ENCODE measurements at places on chromosomes 11 and 22.

DNA sequence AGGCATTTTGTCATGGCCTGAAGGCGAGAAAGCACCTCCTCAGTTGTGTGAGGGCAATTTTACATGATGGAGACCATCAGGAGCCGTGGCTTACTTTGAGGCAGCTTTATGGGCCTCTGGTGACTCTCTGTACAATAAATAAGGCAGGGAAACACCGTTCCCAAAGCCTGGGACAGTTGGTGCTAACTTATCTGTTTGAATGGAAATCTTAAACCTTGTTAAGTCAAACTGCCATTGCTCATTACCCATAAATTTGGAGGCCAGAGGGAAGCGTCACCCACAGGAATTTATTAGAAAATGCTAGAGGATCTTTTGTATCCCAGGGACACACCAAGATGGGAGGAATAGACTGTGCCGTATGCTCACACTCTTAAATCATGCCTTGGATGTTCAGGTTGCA is 1156.9 kb downstream of the BRD1 start:
- DNase-seq, result no peak

DNA sequence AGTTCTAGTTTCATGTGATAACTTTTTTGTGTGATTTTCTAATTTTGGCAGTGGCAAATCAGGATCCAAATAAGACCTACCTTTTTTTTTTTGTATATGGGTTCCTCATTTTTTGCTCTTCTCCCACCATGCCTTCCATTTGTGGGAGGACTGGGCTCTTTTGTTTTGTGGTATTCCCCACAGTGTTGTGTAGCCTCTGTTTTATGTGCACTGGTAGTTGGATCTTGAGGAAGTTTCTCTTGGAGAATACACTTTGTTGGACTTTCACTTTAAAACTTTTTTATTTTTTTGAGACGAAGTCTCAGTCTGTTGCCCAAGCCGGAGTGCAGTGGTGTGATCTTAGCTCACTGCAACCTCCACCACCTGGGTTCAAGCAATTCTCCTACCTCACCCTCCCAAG is 39.7 kb downstream of the PPP6R3 start:
- DNase-seq, result no peak

DNA sequence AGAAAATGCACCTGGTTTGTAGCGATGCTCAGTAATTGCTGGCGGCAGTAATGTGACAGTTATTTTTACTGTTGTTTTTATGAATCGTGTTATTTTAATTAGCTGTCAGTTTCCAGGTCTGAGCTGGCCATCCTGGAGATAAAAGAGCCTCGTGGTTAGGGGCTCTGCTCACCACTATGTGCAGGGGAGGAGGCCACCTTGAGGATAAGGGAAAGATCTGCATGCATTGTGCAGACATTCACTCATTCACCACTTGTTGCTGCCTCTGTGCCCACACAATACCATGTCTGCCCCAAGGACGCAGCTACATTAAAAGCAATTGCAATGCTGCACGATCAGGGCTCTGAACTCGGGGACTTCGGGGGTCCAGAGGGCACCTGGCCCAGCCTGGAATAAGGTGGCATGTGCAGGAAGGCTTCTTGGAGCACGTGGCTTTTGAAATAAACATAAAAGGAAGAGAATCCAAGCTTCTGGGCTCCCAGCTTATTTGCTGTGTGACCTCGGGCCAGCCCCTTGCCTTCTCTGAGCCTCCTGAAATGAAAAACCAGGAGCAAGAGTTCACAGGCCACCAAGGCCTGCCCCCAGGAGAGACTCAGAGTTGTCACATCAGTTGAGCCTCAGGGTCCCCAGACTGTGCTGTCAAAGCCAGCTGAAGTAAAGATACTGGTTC is 44.7 kb upstream of the SHISAL1 start:
- DNase-seq, result no peak

DNA sequence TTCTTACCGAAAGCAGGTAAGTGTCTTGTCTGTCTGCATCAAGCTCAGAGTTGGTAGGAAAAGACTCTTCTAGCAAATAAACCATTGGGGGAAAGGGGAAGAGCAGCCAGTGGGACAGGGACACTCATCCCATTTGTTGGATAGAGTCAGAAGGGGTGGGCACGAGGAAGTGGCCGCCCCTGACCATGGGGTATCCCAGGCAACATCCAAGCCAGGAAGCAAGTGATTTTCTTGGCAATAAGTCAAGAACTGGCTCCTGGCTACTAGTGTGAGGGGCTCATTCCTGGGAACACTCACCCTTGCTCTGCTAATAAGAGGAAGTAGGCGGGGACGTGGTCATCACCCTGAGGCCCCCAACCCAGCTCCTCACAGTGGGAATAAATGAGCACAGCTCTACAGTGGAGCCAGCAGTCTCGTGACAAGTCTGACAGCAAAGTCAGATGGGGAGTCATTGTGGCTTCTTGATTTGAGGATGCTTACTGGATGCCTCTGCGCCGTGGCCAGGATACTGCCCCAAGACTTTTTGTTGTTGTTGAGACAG is 6.7 kb downstream of the SLC25A18 start:
- DNase-seq, result no peak

DNA sequence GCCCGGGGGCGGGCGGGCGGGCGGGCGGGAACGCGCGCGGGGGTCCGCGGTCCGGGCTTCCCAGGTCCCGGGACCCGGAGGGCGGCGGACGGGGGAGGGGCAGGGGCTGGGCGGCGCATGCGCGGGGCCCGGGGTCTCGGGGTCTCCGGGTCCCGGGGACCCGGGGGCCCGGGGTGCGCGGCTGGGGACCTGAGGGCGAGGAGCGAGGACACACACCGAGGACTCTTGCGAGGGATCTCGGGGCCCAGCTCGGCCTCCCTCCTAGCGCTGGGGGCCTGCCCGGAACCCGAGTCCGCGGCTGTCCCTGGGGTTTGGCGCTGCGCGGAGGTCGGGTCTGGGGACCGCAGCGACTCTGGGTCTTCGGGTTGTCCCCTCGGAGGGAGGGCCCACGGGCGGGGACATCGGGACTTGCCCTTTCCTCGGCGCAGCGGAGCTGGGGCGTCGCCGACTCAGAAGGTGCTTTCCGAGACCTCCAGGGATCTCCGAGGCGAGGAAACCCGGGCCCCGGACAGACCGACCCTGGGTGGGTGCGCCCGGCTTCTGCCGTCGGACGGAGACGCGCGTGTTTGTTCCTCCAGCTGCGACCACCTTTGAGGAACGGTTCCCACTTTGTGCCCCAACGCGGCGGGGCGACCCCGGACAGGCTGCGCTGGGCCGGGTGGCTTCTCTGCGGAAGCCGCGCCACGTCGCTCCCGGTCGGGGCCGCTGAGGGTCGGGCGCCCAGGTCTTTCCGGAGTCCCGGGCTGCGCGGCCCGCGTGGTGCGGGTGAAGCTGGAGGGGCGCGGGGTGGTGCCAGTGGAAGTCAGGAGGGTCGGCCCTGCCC is 540 bp downstream of the PPARA start:
- DNase-seq, result peak; percentile 63

DNA sequence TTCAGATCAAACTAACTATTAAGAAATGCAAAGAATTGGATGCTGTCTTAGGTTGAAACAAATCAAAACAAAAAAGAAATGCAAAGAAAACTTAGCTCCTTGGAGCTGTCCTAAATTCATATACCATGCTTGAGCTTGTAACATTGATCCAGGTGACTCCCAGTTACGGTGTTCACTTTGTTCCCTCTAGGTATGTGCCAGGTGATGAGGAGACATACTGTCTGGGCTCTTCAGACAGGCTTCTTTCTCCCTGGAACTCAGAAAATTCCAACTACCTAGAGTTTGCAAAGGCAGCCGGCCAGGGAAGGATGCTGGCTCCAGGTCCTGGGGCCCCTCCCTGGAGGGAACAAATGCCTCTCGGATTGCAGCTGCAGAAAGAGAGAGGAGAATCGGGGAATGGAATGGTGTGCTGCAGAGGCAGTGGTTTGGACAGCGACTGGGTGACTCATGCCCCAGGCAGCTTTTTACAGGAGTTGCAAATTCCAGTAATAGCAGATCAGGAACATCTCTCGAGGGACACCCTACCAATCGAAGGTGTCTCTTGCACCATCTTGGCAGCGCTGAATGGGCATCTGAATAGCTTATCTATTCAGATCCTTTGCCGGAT is 12.3 kb upstream of the ASPHD2 start:
- DNase-seq, result no peak

- DNase-seq, result no peak
These were observed 492.6 kb downstream of the MIAT start for GRCh38 chr22:27149921-27150543.

DNA sequence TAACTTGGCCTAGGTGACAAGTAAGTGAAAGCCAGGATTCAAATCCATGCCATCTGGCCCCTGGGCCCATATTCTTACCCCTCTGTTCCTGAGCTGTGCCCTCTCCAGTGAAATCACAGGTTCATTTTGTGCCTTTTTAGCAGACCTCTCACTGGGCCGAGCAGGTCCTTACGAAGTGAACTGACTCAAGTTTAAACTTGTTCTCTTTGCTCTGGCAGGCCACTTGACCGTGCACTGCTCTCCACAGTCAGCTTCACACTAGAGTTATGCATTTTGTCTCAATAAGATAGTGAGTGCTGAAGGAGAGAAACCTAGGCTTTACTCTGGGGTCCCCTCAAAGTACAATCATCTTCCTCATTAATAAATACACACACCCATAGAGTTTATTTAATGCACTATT is 40.7 kb downstream of the ARFGAP3 start:
- DNase-seq, result no peak

- DNase-seq, result no peak
These were observed 69.8 kb upstream of the TNRC6B start for GRCh38 chr22:40107851-40108378.

DNA sequence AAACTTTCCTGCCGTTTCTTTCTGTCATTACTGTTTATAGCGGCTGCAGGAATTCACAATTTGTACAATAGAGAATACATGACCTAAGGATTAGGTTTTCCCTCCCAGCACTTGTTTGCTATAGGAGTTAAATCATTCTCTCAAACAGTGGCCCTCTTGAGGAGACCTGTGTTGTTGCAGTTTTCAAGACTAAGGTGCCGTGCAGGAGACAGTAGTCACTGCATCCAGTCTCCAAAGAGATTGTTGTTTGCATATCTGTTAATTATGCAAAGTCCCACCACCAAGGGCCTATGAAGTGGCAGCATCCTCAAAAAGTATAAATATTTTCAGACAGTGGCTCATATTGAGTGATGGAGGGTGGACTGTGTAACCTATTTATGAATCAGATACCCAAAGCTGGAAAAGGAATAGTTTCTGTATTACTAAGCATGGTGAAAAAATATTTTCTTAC is 2.3 kb downstream of the PRSS23 start:
- DNase-seq, result no peak

DNA sequence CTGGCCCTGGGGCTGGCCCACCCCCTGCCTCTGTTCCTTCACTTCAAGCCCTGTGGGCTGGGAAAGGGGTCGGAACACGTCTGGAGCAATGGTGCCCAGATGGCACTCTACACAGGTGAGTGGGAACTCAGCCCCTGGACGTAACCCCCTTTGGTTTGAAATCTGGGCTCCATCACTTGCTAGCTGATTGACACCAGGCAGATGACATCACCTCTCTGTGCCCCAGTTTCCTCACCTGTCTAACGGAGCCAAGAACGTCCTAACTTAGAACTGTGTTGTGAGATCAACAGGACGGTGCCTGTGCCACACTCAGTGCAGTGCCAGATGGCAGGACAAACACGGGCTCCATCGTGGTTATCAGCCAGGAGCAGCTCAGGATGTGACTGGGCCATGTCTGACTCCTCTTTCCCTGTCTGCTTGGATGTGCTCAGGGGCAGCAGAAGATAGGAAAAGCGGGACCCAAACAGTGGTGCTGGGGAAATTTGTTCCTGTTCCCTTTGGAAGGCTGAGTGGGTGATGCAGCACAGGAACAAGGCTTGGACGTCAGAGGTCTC is 24.4 kb downstream of the NPTXR start:
- no peak for DNase-seq

DNA sequence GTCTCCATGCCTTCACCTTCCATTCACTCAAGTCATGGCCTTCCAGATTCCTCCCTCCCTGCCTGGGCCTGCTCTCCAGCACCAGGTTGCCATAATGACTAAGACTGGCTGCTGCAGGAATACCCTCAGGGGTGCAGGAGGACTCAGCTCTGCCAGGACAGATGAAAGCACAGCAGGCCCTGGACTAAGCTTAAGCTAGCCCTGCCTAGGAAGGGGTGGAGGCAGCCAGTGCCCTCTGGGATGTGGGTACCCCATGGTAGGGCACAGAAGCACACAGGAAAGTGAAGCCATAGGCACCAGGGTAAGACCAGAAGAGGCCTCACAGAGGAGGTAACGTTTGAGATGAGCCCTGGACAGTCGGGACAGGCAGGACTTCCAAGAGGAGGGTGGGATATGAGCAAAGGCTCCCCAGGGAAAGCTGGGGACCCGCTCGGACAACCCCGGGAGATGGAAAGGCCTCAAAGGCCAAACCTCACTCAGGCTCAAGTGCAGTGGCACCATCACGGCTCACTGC is 3.0 kb upstream of the RIN1 start:
- peak; percentile 21 for DNase-seq

- no peak for DNase-seq
These were observed 292.7 kb downstream of the ETS1 start for GRCh38 chr11:128294671-128295050.

- no peak for DNase-seq
These were observed 129.8 kb upstream of the SERPIND1 start for GRCh38 chr22:20644071-20644642.

DNA sequence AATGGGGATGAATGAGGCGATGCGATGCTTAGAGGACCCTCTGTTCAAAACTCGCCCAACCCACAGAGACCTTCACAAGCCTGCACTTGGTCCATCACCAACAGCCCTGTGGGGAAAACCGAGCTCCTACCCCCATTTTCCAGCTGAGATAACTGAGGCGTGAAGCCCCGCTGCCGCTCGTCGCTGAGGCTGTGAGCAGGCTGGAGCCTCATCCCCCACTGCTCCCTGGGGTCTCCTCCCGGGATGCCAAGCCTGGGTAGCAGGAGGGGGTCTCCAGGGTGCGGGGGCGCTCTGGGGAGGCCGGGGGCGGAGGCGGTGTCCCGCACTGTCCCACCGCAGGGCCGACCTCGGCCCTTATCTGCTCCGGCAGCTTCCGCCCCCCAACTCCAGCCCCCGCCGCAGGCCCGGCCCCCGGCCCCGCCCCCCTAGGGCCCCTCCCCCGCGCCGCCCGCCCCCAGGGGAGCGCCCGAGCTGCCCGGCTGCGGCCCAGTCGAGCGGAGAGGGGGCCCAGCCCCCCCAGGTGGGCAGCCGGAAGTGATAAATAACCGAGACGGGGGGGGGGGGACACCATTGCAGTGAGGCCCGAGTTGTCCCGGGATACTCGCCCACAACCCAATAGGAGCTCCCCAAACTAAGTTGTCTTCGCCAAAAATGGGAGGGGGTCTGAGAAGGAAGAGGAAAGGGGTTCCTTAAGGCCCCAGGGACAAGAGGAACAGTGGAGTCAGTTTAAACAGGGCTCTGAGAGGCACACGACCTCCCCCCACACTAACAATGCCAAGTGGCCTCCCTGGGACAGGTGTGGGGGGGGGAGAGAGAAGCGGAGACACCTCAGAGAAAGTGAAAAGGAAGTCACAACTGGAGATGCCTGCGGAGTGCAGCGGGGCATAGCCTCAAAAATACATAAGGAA is 8.3 kb upstream of the SLC39A13 start:
- DNase-seq, result no peak

- no peak for DNase-seq
These were observed 13.6 kb upstream of the CD3E start for GRCh38 chr11:118290923-118291322.

- no peak for DNase-seq
These were observed 69.9 kb upstream of the WNT11 start for GRCh38 chr11:76276046-76276780.

Measured in 8988T (cell line).